Sciatic nerve (tissue), 2 donors: ENCODE measurements at places on chromosomes 12 and 14.

GRCh38 chr12:131615326-131616042 is 95.4 kb upstream of the SFSWAP start:
- DNase-seq: no peak

DNA sequence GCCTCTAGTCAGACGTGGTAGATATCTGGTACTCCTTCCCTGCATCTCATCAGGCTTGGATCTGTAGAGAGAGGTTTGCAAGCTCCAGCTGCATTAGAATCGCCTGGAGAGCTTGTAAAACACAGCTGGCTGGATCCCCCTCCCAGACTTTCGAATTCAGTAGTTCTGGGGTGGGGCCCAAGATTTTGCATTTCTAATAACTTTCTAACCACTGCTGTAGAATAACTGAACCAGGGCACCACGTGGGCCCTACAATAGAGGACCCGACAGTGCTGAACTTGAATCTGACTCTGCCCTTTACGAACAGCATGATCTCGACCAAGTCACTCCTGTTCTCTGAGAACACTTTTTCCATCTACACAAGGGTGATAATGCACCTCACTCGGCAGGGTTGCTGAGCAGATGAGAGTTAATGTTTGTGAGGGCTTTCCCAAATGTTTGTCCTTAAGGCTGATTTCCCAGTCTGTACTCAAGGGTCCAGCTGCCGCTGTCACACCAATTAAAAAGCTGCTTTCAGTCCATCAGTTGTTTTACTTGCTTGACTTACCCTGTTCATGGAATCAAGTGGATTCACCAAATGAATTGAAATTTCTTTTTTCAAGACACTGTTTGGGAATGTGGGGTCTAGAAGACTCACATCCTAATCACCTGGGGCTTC is 86.6 kb upstream of the SLC24A4 start:
- DNase-seq: no peak

DNA sequence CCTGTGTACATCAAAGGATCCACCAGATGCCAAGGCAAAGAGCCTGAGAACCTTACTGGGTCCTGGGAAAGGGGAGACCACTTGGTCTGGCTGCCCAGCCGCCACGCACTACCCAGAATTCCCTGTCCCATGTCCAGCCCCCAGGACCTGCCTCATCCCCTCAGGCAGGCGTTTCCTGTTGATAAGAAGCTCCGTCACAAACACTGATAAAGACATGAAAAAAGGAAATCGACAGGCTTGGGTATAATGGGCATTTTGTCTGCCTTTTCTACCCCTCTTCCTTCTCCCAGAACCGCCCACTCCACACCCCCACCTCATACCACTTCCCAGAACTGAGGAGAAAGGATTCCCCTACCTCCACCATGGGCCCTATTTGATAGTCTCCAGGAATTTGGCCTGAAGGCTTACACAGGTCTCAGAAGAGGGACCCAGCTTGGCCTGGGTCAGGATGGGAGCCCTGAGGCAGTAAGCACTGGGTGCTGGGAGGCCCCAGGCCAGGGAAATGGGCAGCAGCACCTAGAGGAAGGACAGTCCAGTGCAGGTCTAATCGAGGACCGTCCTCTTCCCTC is 18.8 kb downstream of the ACVRL1 start:
- DNase-seq: peak; percentile 57

DNA sequence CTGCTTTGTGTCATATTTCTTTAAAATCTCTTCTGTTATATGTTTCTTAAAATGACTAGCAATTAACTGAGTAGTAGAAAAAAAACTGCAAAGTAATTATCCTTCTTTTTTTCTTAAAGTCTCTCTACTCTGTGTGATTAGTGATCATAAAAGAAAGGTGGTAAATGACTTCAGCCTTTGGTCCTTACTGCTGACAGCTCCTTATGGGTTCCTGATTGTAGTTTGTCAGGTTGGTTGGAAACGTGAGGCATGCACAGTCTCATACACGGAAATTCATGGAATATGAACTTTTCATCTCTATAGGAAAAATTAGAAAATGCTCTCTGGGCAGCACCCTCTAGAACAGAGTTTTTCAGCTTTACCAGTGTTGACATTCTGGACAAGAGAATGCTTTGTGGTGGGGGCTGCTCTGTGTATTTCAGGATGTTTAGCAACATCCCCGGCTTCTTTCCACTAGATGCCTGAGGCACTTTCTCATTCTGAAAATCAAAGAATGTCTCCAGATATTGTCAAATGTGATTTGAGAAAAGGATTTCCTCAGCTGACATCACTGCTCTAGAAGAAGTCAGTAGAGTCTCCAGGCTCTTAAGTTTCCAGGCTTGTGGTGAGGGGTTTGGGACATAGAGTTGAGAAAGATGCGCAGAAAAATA is 121.0 kb downstream of the PIK3C2G start:
- DNase-seq: no peak

GRCh38 chr12:49208676-49209075 is 19.8 kb upstream of the TUBA1A start:
- no peak for DNase-seq

DNA sequence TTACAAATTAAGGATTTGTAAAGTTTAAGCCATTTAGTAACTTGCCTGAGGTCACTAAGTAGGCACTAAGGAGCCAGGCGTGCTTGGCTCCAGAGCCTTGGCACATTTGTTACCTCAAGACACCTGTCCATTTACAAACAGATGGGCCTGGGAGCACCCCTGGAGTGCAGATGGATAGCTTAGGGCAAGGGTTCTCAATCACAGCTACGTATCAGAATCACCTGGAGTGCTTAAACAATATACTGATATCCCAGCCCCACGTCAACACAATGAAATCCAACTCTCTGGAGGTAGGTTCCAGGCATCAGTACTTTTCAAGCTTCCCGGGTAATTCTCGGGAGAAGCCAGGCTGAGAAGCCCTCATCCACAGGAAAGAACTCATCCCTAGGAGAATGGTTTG is 45.4 kb downstream of the SLC8A3 start:
- no peak for DNase-seq

- no peak for DNase-seq
Measured at GRCh38 chr12:49626169-49626835, 2.9 kb downstream of the PRPF40B start.
